ENCODE measurements at places on chromosomes 16 and 17.
A peak's percentile ranks its signal among the peaks of the same experiment; 100 is the strongest.

- DNase-seq: peak; percentile 82
Measured at GRCh38 chr16:85393674-85394451, 219.3 kb upstream of the GSE1 start.

DNA sequence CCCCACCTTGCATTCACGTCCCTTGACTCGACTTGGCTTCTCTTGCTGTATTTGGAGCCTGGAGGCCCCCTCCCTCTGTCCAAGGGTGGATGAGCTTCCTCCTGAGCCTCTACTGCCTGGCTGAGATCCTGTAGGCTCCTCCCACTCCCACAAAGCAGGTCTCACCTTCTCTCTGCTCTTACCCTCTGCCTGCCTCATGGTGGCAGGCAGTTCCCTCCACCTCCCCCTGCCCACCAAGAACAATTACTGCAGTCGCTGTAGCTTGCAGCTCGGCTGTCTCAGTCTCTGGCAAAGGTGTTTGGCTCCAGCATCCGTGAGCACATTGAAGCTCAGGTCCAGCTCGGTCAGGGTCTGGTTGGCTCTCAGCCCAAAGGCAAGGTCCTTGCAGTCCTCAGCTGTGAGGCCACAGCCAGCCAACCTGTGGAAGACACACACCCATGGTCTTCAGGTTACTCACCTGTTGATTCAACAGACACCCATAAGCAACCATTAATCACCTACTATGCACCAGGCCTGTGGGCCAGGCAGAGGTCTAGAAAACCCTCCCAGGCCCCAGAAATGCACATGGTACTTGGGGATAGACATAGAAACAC is 42.6 kb downstream of the NLRP1 start:
- peak; percentile 17 for DNase-seq

DNA sequence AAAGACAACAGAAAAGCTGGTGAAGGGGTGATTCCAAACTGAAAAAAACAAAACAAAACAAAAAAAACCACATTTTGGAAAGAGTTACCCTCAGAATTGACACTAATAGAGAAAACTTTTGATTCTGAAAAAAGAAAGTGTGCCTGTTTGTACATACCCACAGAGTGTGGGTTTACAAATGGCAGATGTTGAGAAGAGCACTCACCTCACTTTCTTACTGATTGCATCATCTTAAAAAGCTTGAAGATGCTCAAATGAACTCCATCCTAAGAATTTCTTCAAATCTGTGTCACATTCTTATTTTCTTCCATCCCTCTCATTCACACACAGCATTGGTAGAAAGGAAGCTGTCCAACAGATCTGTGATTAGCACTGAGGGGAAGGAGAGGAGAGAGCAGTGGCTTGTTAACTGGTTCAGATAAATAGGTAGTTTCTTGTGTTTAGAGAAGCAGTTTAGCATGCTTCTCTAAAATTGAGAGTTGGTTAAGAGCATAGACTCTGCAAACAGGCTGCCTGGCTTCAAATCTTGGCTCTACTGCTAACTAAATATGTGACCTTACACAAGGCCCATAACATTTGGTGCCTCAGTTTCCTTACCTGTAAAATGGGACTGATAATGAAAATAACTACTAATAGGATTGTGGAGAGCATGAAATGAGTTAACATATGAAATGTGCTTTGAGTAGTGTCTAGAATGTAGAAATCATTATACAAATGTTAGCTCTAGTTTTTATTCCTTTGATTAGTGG is 6.9 kb downstream of the GNAO1 start:
- no peak for DNase-seq

- peak; percentile 9 for DNase-seq
Measured at GRCh38 chr16:79155904-79156303, 444.6 kb downstream of the MAF start.

DNA sequence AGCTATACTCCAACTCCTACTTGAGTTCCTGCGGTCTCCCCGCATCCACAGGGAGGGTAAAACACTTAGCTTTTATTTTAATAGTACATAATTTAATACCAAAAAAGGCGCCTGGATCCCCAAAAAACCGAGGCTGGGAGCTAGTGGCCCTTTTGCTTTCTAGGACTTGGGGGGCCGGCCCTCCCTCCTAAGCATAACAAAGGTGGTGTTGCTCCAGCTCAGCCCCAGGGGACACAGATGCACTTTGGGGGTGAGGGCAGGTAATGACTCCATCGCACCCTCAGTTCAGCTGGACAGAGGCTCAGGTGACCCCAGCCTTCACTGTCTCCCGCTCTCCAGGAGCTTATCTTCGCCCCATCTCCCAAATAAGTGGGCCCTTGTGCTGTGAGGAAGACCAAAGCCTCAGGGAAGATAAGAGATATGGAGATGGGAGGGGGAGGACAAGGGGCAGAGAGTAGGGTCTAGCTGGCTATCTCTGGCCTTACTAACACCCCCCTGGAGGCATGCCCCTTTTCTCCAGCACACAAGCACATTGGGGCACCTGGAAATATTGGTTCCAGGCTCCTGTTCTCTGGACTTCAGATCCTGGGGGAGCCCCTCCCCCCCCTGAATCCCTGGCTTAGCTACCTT is 2.8 kb upstream of the NHERF1 start:
- no peak for DNase-seq

- DNase-seq: no peak
Measured at GRCh38 chr17:34930283-34930682, 31.0 kb downstream of the CCT6B start.

DNA sequence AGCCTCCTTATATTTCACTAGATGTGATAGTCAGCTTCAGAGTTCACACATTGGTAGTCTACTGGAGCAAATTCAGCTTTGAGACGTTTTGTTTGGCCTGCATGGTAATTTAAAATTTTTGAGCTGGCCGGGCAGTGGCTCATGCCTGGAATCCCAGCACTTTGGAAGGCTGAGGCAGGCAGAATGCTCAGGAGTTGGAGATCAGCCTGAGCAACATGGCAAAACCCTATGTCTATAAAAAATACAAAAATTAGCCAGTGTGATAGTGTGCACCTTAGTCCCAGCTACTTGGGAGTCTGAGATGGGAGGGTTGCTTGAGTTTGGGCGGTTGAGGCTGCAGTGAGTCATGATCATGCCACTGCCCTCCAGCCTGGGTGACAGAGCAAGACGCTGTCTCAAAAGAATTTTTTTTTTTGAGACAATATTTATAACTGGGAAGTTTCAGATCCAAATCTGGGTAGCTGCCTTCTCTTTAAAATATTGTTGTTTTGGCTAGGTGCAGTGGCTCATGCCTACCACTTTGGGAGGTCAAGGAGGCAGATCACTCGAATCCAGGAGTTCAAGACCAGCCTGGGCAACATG is 4.8 kb upstream of the BLMH start:
- no peak for DNase-seq

GRCh38 chr16:48299471-48299870 is 52.1 kb upstream of the ABCC11 start:
- DNase-seq: no peak

DNA sequence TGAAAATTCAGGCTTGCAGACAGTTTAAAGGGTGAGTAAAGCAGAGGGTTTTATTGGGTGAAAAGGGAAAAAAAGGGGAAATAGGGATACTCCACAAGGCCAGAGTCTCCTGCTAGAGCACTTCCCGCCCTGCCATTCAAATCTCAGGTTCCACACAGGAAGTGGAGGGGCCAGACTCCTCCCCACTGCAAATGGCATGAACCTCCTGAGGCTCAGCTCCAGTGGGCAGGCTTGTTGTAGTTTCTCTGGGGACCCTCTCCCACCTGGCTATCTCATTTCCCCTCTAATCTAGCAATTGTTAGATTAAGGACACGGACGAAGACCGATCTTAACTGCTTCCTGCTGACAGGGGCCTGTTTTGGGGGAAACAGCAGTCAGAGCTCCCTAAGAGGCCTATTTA is 43.4 kb downstream of the TAOK1 start:
- no peak for DNase-seq

- peak; percentile 61 for DNase-seq
Measured at GRCh38 chr17:77884019-77884418, 74.5 kb upstream of the TNRC6C start.

DNA sequence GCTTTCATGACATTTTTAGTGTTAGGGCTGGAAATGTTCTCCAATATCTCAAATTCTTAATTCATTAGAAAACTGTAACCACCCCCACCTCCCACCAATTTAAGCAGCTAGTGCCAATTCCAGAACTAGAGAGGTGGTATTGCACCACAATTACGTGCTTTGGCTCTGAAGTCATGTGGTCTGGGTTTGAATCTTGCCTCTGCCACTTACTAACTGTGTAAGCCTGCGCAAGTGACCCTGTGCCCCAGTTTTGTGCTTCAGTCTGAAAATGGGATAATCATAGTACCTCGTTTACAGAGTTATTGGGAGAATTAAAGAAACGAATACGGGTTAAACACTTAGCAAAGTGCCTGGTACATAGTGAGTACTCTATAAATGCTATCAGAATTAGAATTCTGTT is 14.2 kb upstream of the MPHOSPH6 start:
- DNase-seq: no peak

DNA sequence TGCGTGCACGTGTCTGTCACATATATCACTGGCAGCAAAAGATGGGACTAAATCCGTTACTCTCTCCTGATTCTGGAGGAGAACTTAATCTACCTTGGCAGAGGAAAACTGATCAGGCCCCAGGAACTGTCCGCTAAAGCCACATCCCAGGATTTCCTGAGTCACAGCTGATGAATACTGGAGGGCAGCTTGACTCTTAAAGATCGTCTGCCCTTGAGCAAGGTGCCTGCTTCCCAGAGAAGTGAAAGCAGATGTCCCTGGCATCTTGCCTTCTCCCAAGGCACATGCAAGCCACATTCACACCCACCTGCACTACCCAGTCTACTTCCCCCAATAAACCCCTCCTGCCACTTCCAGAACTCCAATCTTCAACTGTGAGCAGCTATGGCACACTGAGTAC is 99.8 kb downstream of the CPPED1 start:
- DNase-seq: no peak

DNA sequence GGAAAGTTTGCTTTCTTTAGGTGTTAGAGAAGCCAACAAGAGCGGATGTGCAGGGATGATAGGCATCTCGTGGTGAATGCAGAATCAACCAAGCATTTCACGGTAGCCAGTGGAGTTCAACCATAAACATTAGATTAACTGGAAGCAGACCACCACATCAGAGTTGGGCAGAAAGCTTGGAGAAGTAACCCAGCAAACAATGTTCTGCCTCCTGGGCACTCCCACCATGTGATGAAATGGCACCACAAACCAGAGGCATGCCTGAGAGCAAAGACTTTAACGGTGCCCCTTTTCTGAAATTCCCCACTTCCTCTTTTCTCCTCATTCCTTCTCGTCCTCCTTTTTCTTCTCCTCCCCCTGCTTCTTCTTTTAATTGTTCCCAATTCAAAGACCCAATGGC is 193.5 kb upstream of the ANKFN1 start:
- no peak for DNase-seq

- no peak for DNase-seq
Measured at GRCh38 chr17:75566834-75567233, 20.8 kb upstream of the MYO15B start.

DNA sequence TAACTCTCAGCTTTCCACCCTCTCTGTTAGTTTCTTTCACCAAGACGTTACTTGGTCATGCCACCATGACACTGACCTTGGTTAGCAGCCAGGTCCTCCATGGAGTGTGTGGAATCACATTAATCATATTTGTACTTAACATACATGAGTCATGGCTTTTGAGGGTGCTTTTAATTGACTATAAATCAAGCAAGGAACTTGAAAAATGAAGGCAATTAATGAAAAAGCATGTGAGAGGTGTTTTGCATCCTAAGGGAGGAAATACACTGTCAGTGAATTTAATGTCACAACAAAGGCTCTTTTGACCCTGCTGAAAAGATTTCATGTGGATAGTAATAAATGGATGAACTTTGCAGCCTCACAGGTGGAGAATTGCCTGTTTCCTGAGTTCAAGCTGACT is 240.7 kb downstream of the CDH13 start:
- no peak for DNase-seq

- peak; percentile 82 for DNase-seq
Measured at GRCh38 chr17:54891176-54891821, 9.4 kb upstream of the TOM1L1 start.

- no peak for DNase-seq
Measured at GRCh38 chr16:86772671-86773353, 194.5 kb downstream of the FOXL1 start.

- DNase-seq: peak; percentile 80
Measured at GRCh38 chr17:29565643-29566472, 979 bp downstream of the ABHD15 start.

- peak; percentile 99 for DNase-seq
Measured at GRCh38 chr17:1035546-1036170, 38.7 kb downstream of the TIMM22 start.

DNA sequence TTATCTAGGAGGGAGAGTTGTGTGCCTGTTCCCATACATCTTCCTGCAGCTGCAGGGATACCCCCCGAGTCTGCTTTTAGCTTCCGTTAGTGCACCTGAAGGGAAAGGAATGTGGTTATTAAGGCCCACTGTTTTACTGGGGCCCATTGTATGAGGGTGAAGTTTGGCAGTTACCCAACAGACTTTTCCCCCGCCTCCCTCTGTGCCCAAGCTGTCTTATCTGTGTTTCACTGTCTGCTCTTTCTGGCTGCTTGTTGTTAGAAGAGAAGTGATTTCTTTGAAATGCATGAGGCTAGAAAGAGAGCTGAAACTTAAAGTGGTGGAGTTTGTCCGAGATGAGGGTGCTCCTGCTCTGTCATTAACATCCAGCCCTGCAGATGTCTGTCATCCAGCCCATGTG is 7.4 kb upstream of the OR1A2 start:
- no peak for DNase-seq

- DNase-seq: no peak
Measured at GRCh38 chr17:34366529-34367107, 3.6 kb upstream of the CCL1 start.

GRCh38 chr16:79607587-79607986 is 7.0 kb upstream of the MAF start:
- DNase-seq: no peak

DNA sequence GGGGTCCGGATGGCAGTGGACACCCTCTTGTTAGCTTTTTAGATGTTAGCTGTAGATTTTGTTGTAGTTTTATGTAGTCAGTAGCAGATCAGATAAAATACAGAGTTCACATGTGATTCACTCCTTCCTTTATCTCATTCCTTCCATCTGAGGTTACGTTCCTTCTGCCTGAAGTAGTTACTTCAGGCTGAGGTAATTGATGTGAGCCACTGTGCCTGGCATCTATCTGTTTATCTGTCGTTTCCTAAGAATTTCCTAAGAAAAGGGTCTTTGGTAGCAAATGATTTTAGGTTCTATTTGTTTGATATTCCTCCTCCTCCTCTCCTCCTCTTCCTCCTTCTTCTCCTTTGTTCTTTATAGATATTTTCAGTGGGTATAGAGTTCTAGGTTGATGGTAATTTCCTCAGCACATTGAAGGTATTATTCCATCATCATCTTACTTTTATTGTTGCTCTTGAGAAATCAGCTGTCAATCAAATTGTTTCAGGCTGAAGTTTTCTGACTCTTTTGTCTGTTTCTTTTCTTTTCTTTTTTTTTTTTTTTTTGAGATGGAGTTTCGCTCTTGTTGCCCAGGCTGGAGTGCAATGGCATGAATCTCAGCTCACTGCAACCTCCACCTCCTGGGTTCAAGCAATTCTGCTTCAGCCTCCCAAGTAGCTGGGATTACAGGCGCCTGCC is 29.6 kb upstream of the FBXO47 start:
- no peak for DNase-seq

DNA sequence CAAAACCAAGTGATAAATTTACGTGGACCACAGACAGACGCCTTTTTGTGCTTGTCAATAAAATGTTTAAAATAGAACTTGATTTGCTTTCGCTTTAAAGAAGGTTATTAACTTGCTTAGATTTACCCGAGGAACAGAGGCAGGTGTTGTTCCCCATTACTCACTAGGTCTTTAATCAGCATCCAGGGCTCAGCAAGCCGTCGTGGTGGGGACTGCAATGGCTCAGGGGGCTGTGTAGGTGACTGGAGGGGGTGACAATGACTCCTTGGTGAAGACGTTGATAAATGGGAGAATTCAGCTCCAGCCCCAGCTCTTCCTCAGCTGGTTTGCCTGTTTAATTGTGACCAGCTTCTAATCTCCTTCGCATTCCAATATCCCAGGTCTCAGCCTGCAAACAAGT is 231.4 kb downstream of the TMEM114 start:
- no peak for DNase-seq

Measured in NCI-H82 (cell line).